ENCODE measurements at places on chromosomes 12 and 14.

DNA sequence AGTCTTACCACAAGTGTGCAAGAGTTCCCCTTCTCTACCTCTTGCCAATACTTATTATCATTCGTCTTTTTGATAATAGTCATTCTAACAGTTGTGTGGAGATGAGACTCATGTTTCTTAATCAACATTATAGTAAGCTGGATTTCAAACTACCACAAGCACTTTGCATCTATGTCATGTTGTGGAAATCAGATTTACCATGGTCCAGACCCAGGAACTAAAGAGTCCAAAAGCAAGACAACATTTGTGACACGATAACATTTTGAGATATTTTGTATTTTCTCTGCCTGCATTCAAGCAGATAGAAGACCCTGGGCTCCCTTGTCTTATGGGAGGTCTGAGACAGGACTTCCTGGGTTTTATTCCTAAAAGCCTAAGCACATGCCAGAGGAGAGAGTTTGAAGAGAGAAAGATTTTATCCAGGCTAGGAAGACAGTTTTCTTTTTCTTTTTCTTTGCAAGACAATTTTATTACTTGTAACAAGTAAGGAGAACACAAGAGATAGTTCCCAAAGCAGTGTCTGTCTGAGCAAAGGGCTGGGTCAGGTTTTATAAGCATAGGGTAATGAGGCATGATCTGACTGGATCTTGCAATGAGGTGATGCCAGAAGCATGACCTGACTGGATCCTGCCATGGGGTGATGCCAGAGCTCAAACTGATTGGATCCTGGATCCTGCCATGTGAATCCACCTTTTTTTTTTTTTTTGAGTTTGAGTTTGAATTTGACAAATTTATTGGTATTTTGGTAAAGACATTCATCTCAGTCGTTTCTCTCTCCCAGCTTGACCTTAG is 180.5 kb upstream of the HMGA2 start:
- DNase-seq: no peak

DNA sequence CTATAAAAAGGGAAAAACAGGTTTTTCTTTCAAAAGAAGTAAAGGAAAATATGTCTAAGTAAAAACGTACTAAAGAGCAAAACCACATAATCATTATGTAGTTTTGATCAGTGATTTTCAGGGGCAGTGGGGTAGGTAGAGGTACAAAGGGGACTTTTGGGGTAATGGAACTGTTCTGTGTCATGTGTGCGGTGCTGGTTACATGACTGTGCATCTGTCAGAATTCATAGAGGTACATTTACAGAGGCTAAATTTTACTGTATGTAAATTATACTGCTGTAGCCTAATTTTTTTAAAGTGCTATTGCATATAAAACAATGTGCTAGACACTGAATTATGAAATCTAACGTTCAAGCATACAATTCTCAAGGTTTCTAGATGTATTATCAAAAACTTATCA is 2.0 kb downstream of the ESR2 start:
- no peak for DNase-seq

GRCh38 chr14:74886001-74886400 is 4.3 kb downstream of the DLST start:
- peak; percentile 98 for DNase-seq

- DNase-seq: no peak
Observed at GRCh38 chr14:34046799-34047520, 96.1 kb upstream of the EGLN3 start.

DNA sequence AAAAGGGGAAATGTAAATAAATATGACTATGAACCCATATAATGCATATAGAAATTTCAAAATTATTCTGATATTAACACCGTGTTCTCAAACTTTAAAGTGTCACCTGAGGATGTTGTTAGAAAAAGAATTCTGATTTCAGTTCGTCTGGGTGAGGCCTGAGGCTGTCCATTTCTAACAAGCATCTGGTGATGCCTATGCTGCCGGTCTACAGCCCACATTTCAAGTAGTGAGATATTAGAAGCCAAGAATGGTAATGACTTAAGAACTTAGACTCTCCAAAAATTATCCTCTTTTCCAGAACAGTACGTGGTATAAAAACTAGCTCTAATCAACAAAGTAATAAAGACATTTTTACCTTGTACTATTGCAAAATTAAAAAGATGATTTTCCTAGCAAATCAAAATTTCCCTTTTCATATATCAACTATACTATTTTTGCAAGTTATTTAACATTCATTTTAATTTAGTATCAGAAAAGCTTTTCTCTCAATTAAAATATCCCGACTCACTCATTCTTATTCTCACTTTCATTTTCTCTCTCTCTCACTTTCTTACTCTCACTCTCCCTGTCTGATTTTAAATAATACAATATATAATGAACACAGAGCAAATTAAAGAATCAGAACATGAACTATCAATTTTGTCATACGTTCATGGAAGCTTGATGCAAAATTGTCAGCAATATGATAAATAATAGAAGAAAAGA is 35.0 kb downstream of the PIK3C2G start:
- no peak for DNase-seq

DNA sequence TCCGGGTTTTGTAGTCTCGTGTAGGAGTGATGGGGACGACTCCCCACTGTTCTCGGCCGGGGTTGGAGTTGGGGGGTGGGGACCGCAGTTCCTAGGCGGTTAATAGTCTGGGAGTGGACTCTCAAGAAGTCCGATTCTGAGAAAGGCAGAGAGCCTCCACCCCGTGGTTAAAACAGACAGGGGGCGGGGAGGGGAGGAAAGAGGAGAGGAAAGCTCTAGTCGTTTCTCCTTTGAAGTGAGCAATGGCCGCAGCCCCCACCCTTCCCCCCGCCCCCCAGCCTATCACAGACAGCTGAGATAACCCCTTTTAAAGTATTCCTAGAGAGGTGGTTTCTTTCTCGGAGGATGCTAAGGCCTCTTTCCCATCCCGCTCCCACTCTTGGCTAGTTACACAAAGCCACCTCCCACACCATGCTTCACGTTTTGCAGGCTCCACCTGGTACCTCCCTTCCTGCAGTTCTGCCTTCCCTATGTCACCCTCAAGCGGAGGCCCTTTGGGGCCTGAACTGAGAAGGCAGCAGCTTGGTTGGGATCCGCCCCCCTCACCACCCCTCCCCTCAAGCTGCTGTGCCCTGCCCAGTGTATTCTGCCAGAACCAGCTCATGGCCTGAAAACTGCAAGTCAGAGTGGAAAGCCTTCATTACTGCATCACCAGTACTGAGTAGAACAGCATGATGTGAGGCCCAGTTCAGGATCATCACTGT is 853 bp downstream of the USP5 start:
- peak; percentile 85 for DNase-seq
